Common myeloid progenitor, CD34-positive (primary cell): ENCODE measurements at places on chromosomes 2 and 18.
A peak's percentile ranks its signal among the peaks of the same experiment; 100 is the strongest.

DNA sequence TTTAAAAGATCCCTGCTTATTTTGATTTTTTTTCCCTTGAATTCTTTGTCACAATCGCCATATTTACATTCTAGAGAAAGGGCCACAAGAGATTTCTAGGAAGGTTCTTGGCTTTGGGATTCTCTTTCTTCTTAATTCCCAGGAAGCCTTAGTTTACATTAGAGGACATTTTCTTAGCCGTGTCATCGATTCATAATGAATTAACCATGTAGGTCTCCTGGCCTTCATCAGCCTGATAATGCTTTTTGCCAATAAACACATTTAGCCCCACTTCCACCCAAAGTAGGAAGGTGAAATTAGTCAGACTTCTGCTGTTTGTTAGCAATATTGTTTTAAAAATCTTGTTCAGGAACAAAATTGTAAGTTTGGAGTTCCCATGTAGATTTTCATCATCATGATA lies 71.3 kb upstream of the LPIN2 start:
- no peak for DNase-seq
- no peaks in the 10 kb centered on the region for H3K36me3 ChIP-seq
- no peaks in the 10 kb centered on the region for H3K4me1 ChIP-seq
- H3K27me3 ChIP-seq, result no peaks in the 10 kb centered on the region
- no peak overlapping the region for H3K4me3 ChIP-seq
- no peak overlapping the region for H3K27ac ChIP-seq

GRCh38 chr2:5442736-5443135 lies 249.4 kb upstream of the SOX11 start:
- no peaks in the 10 kb centered on the region for H3K4me1 ChIP-seq
- no peak overlapping the region for H3K27ac ChIP-seq
- H3K4me3 ChIP-seq, result no peak overlapping the region
- no peaks in the 10 kb centered on the region for H3K36me3 ChIP-seq
- no peak for DNase-seq

GRCh38 chr2:150997702-150998440 lies 263.8 kb downstream of the RBM43 start:
- H3K36me3 ChIP-seq, result no peaks in the 10 kb centered on the region
- H3K4me1 ChIP-seq, result no peaks in the 10 kb centered on the region
- no peak overlapping the region for H3K4me3 ChIP-seq
- no peak overlapping the region for H3K27ac ChIP-seq
- H3K27me3 ChIP-seq, result no peaks in the 10 kb centered on the region

DNA sequence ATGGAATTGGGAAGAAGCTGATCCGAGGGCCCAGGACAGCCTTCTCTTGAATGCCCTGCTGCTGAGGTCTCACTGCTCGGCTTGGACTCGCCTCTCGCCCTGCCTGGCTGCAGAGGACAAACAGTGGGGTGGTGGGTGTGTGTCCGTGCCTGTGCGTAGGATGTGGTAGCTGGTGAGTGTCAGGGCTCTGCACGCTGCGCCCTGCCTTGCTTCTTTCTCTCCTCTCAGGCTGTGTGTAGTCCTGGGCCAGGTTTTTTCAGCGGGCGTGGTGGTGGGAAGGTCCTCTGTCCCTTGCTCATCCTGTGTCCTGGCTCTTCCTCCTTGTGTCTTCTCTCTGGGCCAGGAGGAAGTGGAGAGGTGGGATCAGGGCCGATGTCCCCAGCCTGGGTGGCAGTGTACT lies 44.8 kb downstream of the RRM2 start:
- no peak overlapping the region for H3K4me3 ChIP-seq
- H3K27ac ChIP-seq, result no peak overlapping the region
- H3K27me3 ChIP-seq, result no peaks in the 10 kb centered on the region
- DNase-seq, result no peak
- H3K4me1 ChIP-seq, result peaks cover 8% of the 10 kb centered on the region

DNA sequence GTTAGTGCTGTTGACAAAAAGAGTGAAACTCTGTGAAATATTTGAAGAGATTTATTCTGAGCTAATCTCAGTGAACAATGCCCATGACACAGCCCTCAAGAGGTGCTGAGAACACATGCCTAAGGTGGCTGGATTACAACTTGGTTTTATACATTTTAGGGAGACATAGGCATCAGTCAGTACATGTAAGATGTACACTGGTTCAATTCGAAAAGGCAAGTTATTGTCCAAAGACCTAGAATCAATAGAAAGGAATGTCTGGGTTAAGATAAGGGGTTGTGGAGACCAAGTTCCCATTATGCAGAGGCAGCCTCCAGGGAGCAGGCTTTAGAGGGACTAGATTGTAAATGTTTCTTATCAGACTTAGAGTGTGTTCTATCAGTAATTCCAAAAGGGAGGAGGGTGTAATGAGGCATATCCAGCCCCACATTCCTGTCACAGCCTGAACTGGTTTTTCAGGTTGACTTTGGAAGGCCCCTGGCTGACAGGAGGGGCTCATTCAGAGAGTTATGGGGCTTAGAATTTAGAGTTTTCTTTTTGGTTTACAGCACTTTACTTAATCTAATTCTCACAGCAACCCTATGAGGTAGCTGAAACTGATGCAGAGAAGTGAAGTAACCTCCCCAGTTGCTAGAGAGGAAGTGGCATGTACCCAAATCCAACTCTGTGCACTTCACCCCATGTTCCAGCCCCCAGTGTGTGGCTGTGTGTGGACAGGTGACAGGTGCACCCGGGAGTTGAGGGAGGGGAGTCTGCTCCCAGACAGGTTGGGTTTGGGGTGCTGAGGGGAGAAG lies 28.3 kb upstream of the ASAP2 start:
- no peak overlapping the region for H3K27ac ChIP-seq
- DNase-seq, result peak; percentile 14
- H3K27me3 ChIP-seq, result no peaks in the 10 kb centered on the region
- H3K36me3 ChIP-seq, result no peaks in the 10 kb centered on the region
- H3K4me3 ChIP-seq, result no peak overlapping the region

DNA sequence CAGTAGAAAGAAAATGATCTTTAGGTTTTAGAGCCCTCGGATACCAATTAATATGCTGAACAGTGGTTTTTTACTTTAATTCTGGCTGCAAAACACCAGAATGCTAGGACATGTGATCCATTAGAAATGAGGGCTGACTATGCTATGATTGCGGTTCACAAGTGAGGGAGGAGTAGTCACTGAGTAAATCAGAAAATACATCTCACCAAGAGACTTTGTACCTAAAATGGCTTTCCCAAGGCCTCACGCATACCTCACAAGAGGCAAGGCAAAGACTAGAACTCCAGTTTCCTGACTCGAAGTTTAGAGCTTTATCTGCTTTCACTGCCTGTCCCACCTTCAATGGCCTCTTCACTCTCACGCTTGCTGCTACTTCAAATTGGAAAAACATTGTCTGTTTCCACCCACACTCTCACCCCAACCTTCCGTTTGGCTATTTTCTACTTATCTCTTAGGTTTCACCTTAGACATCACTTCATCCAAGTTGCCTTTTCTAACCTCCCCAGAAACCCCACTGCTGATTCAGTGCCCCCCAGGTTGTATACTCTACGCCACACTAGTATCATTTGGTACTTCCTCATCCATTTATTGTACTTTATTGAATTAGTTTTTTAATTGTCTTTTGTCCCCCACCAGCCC lies 5.1 kb upstream of the MBD2 start:
- no peaks in the 10 kb centered on the region for H3K36me3 ChIP-seq
- H3K27ac ChIP-seq, result no peak overlapping the region
- H3K4me3 ChIP-seq, result no peak overlapping the region
- H3K27me3 ChIP-seq, result no peaks in the 10 kb centered on the region
- no peak for DNase-seq

- H3K27ac ChIP-seq, result no peak overlapping the region
- no peaks in the 10 kb centered on the region for H3K36me3 ChIP-seq
Observed at GRCh38 chr18:79241755-79242154, 154.0 kb upstream of the NFATC1 start.

- H3K27ac ChIP-seq, result no peak overlapping the region
- H3K4me1 ChIP-seq, result no peaks in the 10 kb centered on the region
- no peak for DNase-seq
- H3K27me3 ChIP-seq, result no peaks in the 10 kb centered on the region
- no peaks in the 10 kb centered on the region for H3K36me3 ChIP-seq
Observed at GRCh38 chr2:229118927-229119326, 152.2 kb downstream of the PID1 start.

DNA sequence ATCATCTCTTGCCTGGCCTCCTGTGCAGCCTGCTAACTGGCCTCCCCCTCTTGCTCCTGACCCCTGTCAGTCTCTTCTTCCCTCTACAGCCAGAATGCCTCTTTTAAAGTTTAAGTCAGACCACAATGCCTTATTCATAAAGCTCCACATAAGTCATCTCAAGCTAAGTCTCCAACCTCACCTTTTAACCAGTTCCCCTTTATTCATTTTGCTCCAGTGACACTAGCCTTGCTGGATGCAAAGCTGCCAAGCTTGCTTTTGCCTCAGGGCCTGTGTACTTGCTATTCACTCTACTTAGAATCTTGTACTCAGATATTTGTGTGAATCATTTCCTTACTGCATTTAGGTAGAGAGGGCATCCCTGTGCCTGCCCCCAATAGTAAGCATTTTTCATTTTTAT lies 180.9 kb downstream of the PDE1A start:
- no peaks in the 10 kb centered on the region for H3K4me1 ChIP-seq
- H3K36me3 ChIP-seq, result no peaks in the 10 kb centered on the region
- H3K4me3 ChIP-seq, result no peak overlapping the region
- DNase-seq, result no peak

DNA sequence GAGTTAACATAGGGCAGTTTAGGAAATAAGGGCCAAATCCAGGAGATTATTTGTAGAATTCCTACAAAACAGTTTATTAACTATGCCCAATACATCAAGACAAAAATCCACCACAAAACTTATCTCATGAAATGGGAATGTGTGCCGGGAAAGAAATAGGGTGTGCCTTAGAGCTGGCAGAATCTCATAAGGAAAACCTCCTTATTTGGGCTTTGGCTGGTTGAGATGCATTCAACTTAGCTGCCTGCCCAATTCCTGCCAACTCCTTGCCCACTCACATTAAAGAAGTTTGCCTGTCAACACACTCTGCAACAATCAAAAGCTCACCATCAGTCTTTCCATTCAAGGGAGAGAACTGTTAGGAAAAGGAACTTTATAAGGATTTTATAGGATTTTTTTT lies 500.6 kb downstream of the SATB2 start:
- DNase-seq, result no peak
- no peak overlapping the region for H3K27ac ChIP-seq
- H3K36me3 ChIP-seq, result no peaks in the 10 kb centered on the region
- H3K27me3 ChIP-seq, result no peaks in the 10 kb centered on the region
- H3K4me1 ChIP-seq, result no peaks in the 10 kb centered on the region

- H3K4me3 ChIP-seq, result no peak overlapping the region
- H3K27ac ChIP-seq, result no peak overlapping the region
- peaks cover 4% of the 10 kb centered on the region for H3K4me1 ChIP-seq
- DNase-seq, result no peak
- no peaks in the 10 kb centered on the region for H3K36me3 ChIP-seq
- no peaks in the 10 kb centered on the region for H3K27me3 ChIP-seq
Observed at GRCh38 chr2:206521115-206521514, 77.8 kb downstream of the ADAM23 start.

- H3K27ac ChIP-seq, result no peak overlapping the region
- H3K4me3 ChIP-seq, result no peak overlapping the region
- DNase-seq, result peak; percentile 13
- H3K36me3 ChIP-seq, result no peaks in the 10 kb centered on the region
- H3K4me1 ChIP-seq, result no peaks in the 10 kb centered on the region
- H3K27me3 ChIP-seq, result no peaks in the 10 kb centered on the region
Observed at GRCh38 chr18:54926593-54927325, 32.5 kb downstream of the CCDC68 start.

DNA sequence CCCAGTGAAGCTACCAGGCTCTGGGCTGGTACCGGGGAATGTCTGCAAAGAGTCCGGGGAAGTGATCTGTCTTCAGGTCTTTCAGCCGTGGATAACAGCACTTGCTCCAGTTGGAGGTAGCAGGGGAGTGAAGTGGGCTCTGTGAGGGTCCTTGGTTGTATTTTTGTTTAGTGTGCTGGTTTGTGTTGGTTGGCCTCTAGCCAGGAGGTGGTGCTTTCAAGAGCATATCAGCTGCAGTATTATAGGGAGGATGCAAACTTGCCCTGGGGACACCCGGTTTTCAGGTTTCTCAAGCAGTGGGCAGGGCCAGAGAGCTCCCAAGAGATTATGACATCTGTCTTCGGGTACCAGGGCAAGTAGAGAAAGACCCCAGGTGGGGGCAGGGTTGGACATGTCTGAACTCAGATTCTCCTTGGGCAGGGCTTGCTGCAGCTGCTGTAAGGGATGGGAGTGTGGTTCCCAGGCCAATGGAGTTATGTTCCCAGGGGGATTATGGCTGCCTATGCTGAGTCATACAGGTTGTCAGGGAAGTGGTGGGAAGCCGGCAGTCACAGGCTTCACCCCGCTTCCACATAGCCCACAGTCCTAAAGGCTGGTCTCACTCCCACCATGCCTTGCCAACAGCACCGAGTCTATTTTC lies 34.4 kb downstream of the ACAA2 start:
- H3K27ac ChIP-seq, result no peak overlapping the region
- H3K4me1 ChIP-seq, result no peaks in the 10 kb centered on the region
- H3K4me3 ChIP-seq, result no peak overlapping the region
- no peak for DNase-seq
- H3K36me3 ChIP-seq, result peaks cover 9% of the 10 kb centered on the region

DNA sequence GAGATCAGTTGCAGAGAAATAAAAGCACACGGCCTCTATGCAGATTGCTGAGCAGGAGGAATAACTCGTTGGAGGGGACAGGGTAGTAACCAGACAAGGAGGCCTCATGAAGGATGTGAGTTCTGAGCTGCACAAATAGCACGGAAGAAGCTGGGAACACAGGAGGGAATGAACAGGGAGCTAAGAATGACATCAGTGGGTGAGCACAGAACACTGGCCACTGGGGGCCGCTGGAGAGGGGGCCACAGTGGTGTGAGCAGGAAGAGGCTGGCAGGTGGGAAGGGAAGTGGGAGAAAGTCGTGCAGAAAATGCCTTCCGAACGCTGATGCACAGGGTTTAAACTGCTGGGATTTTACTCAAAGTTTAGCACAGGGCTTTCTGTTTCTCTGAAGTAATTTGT lies 61.0 kb downstream of the ZAP70 start:
- no peak overlapping the region for H3K27ac ChIP-seq
- DNase-seq, result no peak
- H3K4me1 ChIP-seq, result no peaks in the 10 kb centered on the region
- H3K36me3 ChIP-seq, result peaks cover 6% of the 10 kb centered on the region

DNA sequence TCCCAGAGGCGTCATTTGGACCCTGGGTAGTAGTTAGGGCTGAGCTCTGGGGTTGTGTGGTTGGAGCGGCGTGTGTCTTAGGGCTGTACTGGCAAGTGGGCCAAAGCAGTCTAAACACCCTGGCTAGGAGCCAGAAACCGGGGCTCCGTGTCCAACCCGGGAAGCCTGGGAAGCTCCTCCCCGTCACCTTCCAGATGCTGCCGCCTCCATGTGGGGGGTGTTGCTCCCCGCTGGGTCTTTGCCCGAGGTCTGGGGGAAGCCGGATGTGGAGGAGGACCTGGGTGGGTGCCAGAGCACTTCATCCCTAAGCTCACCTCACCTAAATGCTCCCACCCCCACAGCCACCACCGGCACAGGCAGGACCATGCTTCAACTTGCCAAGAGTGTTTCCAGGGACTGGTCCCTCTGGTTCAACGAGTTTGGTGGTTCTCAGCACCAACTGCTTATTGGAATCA lies 25.4 kb downstream of the TET3 start:
- no peaks in the 10 kb centered on the region for H3K27me3 ChIP-seq
- no peaks in the 10 kb centered on the region for H3K4me1 ChIP-seq
- peaks cover 38% of the 10 kb centered on the region for H3K36me3 ChIP-seq
- no peak for DNase-seq

GRCh38 chr2:10217489-10218435 lies 84.9 kb upstream of the HPCAL1 start:
- no peak overlapping the region for H3K4me3 ChIP-seq
- DNase-seq, result no peak
- no peak overlapping the region for H3K27ac ChIP-seq

- no peaks in the 10 kb centered on the region for H3K27me3 ChIP-seq
- no peaks in the 10 kb centered on the region for H3K4me1 ChIP-seq
- no peak overlapping the region for H3K27ac ChIP-seq
- no peaks in the 10 kb centered on the region for H3K36me3 ChIP-seq
- no peak for DNase-seq
- H3K4me3 ChIP-seq, result no peak overlapping the region
Observed at GRCh38 chr2:105682401-105682800, 62.3 kb upstream of the NCK2 start.
